ENCODE measurements at places on chromosomes 3 and 15.

GRCh38 chr15:72503147-72503546 is 29.0 kb downstream of the ARIH1 start:
- no peak for DNase-seq

GRCh38 chr15:26757141-26757540 is 15.7 kb downstream of the GABRB3 start:
- DNase-seq: no peak

GRCh38 chr3:9420850-9421549 is 23.6 kb downstream of the SETD5 start:
- DNase-seq: no peak

DNA sequence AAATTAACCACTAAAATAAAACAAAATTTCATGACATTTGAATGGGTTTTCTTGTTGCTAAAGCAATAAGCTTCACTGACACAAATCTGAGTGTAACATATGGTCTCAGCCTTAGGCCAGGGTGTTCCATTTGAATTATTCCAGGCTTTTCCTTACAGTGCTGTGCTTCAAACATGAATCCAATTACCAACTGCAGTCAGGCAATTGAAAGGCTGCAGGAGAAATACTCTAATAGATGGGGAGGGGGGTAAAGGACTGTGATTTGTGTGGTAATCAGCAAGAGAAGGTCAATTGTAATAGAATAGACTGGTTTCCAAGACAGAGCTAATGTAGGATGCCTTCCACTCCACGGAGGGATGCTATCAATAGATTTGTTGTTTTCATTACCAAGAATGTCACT is 466.7 kb downstream of the C3orf38 start:
- no peak for DNase-seq

- no peak for DNase-seq
Observed at GRCh38 chr3:64686446-64686908, 1.3 kb downstream of the ADAMTS9 start.

DNA sequence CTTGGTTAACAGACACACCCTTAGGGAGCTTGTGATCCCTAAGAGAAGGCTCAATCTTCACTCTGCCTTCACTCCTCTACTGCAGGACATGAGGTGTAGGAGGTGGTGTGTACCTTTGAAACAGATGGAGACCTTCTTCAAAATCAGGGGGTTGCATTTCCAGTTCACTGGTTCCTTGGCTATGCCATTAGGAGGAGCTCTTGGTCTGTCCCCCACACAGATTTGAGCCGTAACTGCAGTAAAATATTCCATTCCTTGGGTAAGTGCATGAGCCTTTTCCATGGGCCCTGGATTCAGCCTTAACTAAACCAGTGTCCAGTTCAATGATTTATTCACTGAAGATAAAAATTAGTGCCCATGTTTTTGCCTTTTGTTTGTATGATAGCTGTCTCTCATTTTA is 144.6 kb downstream of the MCTP2 start:
- DNase-seq: no peak

GRCh38 chr3:2915826-2916225 is 194.3 kb downstream of the IL5RA start:
- no peak for DNase-seq

DNA sequence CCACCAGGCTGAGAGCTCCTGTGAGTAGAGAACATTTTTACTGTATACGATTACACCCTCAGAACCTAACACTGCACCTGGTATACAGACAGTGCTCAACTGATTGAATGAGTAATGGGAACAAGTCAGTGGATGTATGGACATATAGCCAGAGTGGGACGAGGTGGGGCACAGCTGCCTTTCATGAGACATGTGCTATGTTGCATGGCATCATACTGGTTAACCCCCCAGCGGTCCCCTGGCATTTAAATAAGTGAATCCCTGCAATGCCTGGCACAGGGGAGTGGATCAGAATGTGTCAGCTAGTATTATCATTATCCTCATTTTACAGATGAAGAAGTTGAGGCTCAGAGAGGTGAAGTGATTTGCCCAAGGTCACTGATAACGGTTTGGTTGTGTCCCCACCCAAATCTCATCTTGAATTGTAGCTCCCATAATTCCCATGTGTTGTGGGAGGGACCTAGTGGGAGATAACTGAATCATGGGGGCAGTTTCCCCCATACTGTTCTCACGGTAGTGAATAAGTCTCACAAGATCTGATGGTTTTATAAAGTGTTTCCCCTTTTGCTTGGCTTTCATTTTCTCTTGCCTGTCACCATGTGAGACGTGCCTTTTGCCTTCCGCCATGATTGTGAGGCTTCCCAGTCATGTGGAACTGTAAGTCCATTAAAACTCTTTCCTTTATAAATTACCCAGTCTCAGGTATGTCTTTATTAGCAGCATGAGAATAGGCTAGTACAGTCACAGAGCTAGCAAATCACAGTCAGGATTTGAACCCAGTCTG is 56.0 kb upstream of the ATP2B2 start:
- DNase-seq: no peak

- DNase-seq: no peak
Observed at GRCh38 chr3:116951610-116952009, 242.0 kb downstream of the TUSC7 start.

- no peak for DNase-seq
Observed at GRCh38 chr15:71288348-71288955, 173.2 kb downstream of the THSD4 start.

- DNase-seq: no peak
Observed at GRCh38 chr3:183013856-183014255, 33.5 kb upstream of the DCUN1D1 start.

DNA sequence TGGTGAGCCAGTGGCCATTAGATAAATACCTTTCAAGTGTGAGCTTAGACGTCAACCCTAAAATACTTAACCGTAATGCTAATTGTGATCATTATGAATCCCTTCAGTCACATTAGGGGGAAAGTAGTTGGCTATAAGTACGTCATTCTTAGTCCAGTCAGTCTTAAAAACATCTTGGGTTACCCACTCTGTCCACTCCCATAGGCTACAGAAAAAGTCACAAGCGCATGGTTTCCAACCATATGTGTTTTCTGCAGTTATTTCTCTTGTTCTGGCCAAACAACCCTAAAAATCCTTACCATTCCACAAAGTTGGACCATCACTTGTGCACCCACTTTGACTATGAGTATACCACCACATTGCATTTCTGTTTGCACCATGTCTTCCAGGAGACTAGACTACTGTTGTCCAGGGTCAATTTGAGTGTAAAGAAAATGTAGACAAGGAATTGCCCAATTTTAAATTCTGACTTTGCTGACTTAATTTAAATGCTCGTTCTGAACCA is 3.3 kb downstream of the RPL15 start:
- no peak for DNase-seq

- DNase-seq: peak; percentile 30
Observed at GRCh38 chr3:153291059-153291685, 129.1 kb downstream of the RAP2B start.

DNA sequence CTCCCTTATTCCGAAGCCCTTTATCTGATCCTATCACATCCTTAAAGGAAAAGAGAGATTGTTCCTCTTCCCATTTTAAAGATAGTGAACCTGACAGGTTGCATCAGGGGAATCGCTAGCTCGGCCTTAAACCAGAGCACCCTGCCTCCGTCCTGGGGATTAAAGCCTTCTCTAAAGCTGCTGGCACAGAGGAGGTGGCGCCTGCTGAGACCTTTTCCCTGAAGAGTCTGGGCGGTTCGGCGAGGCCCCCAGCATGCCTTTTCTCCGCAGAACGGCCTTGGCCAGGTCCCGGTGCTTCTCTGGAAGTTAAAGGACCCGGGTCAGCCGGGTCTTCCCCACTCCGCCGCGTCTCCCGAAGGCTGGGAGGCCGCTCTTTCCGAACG is 593 bp downstream of the FAM219B start:
- no peak for DNase-seq

DNA sequence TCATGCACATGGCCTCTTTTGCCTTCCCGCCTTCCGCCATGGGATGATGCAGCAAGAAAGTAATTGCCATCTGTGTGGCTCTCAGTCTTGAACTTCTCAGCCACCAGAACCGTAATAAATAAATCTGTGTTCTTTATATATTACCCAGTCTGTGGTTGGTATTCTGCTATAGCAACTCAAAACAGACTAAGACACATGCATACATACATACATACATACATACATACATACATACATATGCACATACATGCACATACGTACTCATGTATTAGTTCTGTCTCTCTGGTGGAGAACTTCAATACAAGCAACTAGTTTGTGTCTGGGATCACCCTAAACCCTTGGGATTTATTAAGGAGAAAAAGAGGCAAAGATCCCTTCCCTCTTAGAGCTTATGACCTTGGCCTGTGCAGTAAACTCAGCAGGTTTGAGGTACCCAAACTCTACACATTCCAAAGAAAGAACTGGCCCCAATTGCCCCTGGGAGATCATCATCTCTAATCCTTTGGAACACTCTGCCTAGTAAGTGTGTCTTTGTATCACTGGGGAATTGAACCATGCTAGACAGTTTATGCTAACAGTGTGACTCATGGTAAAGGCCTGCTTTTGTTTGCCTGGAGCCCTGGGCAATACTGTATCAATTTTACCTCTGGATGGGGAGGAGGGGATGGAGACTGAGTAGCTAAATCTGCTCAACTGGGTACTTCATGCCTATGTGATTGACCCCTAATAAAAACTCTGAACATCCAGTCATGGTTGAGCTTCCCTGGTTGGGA is 115.6 kb upstream of the LMCD1 start:
- DNase-seq: no peak

DNA sequence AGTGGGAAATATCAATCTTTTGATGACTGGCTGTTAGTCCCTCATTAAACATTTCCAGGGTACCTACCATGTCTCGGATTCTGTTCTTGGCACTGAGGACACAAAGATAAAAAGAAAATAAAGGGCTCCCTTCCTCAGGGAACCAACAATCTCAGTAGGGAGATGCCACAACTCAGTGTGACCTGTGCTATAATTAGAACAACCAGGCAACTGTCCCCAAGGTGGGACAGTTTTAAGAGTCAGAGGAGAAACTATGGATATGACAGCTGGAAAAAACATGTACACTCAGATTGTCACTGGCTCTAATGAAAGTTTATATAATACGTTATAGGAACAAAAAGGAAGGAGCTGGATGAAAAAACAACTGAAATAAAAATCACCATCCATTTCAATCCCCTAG is 23.3 kb upstream of the CMTM8 start:
- DNase-seq: no peak

DNA sequence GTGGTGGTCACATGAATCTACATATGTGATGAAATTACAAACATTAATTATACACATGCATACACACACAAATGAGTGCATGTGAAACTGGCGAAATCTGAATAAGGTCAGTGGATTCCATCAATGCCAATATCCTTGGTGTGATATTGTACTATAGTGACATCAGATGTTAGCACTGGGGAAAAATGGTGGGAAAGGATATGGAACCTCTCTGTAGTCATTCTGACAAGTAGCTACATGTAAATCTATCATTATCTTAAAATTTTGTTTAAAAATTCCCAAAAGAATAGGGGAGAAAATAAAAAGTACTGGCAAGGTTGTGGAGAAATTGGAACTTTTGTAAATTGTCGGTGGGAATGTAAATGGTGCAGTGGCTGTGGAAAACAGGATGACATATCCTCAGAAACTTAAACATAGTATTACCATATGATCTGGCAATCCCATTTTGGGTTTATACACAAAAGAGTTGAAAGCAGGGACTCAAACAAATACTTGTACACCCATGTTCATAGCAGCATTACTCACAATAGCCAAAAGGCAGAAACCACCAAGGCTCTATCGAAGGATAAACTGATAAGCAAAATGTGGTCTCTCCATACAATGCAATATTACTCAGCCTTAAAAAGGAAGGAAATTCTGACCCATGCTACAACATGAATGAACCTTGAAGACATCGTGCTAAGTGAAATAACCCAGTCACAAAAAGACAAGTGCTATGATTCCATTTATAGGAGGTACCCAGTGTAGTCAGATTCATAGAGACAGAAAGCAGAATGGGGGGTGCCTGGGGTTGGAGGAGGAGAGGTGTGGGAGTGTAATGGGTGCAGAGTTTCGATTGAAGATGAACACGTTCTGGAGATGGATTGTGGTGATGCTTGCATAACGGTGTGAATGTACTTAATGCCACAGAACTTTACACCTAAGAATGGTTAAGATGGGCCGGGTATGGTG is 25.3 kb upstream of the HRH1 start:
- DNase-seq: no peak

All from NT2/D1 (cell line).